Ureter (tissue), 1 donor: ENCODE measurements at places on chromosomes 1 and 21. TPM values are rescaled to one million over a fixed set of nuclear protein-coding genes. Genes with fewer than 3 reads are reported as not detected.

The COL18A1 gene
- 90.4 TPM for total RNA-seq

The FCMR gene
- 17.1 TPM for total RNA-seq

The OR10K2 gene
- not detected for total RNA-seq

The ZNF281 gene
- total RNA-seq, result 10.8 TPM

The C1orf87 gene
- not detected for total RNA-seq

The CSF1 gene
- total RNA-seq, result 26.1 TPM

The BSND gene
- total RNA-seq, result not detected

The BEST4 gene
- 0.36 TPM for total RNA-seq

The RAB42 gene
- total RNA-seq, result 1.9 TPM

The UBIAD1 gene
- 20.3 TPM for total RNA-seq

The ANGPTL3 gene
- not detected for total RNA-seq

DNA sequence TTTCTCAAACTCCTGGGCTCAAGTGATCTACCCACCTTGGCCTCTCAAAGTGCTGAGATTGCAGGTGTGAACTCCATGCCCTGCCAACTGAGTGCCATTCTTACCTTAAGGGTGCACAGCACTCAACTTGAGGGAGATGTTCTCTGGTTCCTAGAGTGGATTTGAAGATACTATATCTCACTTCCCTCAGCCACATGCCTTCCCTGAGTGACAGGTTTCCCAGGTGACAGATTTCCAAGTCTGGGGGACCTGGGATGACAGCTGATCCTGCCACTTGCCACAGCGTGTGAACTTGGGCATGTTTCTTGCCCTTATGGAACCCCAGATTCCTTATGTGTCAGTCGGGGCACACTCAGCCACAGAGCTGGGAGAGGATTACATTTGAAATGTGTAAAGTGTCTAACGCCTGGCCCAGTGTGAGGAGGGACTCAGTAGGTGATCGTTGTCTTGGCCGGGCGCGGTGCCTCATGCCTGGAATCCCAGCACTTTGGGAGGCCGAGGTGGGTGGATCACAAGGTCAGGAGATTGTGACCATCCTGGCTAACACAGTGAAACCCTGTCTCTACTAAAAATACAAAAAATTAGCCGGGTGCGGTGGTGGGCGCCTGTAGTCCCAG, 29.6 kb upstream of the BTG2 start:
- peak; percentile 43 for DNase-seq

DNA sequence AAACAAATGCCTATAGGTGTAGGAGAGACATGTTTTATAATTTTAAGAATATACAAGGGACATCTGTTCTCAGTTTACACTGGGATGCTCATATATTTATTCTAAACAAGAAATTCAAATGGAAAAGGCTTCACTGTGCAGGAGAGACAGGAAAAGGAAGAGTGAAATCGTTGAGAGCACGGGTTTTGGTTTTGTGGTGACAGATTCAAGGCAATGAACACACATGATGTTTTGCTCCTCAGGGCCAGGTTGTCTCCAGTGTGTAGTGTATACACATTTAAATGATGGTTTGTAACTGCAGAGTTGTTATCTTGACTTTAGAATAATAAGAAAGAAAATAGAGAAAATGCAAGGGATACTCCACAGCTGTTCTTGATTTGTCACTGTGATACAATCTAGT, 73.7 kb downstream of the S1PR1 start:
- DNase-seq, result no peak

DNA sequence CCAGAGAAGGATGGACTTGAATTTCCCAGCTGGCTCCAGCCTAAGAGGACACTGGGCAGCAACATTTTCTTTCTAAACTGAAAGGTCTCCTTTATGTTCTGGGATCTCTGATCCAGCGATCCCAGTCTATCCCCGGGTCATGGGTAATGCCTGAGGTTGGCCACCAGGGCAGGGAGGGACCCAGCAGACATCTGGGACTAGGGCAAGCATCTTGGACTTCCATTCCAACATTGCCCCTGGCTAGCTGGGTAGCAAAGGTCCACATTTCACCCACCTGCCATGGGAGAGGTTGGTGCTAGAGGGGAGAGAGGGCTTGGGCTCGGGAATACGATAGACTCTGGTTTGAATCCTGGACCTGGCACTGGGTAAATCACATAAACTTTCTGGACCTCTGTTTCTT, 84.6 kb downstream of the LRRN2 start:
- DNase-seq, result no peak

GRCh38 chr1:198969981-198970380, 331.1 kb downstream of the PTPRC start:
- no peak for DNase-seq

DNA sequence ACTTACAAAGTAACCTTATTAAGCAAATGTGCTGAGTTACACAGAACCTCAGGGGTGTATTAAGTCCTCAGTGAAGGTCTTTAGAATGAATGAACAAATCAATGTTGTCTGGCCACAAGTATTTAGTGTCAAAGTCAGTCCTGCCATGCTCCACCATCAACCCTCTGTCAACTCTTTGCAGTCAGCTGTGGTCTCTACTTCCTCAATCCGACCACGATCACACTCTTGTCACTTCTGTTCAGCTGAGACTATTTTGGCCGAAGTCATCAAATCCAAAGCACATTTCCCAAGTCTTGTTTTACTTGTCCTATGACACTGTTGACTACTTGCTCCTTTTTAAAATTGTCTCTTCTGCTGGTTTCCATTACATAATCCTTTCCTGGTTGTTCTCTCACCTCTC, 173.5 kb downstream of the ST6GALNAC5 start:
- no peak for DNase-seq

DNA sequence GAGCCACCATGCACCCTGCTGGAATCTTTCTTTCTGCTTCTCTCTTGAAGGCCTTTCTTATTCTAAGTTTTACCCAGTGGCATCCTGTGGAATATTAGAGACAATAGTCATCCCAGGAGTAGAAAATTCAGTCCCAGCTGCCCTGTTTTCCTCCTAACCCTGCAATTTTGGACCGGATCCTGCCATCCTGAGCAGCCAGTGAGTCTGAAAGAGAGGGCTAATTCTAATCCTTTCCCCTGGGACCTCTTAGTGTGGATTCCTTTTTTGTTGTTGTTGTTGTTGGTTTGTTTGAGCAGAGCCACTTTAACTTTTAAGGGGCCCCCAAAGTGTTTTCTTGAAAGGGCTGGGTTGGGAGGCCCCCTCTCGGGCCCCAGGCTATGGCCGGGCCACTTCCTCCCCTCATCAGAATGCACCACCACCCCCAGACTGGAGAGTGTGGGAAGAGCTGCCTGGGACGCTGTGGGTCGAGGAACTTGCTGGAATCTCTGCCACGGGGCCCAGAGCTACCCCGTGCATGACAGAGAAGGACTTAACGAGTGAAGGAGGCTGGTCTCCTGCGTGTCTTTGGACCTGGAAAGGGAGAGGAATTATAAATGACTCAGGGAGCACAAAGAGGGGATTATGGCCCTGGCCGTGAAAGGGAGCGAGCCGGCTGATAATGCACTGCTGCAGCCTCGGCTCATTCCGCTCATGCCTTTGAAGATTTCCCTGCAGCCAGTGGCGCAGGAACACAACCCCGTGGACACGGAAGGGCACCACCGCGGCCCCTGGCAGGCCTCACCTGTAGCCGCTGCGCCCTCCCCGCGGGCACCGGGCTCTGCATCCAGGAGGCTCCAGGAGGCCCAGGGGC, 81.0 kb upstream of the AKT3 start:
- DNase-seq, result no peak

- no peak for DNase-seq
Observed at GRCh38 chr1:229645324-229645993, 19.4 kb downstream of the URB2 start.

GRCh38 chr1:112006416-112007025, 17.1 kb upstream of the KCND3 start:
- DNase-seq, result no peak

DNA sequence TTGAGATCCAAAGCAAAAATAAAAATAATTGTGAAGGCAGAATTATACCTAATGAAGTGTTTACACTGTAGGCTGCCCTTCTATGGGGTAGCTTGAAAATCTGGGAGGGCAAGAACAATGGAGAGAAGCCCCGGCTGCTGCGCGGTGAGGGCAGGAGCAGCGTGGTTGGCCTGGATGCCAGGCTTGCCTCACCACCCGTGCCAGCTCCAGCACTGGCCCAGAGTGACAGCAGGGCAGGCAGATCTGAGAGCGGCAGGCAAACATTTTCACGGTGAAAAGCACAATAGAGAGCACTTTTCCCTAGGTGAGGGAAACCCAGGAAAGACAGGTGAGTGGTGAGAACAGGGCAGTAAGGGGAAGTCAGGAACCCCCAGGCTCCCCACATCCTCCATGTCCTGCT, 1.4 kb downstream of the PROK1 start:
- no peak for DNase-seq

DNA sequence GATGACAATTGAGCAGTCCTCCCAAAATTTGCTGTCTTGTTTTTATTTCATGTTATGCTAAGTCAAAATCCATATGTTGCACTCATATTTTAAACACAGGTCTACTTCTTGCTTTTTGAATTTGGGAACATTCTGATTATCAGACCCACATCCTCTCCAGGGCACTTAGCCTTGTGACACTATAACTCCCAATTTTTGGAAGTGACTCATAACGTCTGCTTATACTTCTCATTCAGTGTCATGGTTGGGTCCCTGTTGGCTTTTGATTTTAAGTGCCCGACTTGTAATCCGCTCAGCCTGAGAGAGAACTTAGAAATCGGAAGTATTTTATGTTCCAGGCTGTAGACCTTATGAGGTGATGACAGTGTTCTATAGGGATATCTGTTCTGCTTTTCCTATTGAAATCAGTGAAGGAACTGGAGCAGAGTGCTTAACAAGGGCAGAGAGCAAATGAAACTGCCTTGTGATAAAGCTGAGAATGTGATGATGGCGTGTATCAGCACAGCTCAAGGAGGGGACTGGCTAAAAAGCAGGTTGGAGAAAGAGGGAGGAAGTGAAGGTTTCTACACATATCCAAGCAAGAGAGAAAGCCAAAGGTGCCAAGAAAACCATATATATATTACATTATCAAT, 136.0 kb downstream of the HLX start:
- DNase-seq, result no peak

DNA sequence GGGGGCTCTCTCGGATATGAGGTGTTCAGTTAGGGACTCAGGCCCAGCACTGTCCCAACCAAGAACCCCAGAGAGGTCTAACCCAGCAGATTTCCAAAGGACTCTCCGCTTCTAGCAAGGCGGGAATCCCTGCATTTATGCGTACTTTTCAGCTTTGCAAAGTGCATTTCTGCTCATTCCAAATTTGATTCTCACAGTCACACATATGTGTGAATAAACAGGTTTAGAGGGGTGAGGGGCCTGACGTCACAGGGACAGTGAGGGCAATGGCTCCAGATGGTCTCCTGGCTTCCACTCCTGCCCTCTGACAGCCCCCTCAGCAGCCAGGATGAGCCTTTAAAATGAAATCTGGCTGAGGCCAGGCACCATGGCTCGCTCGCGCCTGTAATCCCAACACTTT, 921 bp upstream of the ECE1 start:
- DNase-seq, result no peak

GRCh38 chr21:45363921-45364467, 41.0 kb upstream of the COL18A1 start:
- peak; percentile 84 for DNase-seq

- no peak for DNase-seq
Observed at GRCh38 chr1:40244138-40244744, 3.5 kb upstream of the TMCO2 start.

DNA sequence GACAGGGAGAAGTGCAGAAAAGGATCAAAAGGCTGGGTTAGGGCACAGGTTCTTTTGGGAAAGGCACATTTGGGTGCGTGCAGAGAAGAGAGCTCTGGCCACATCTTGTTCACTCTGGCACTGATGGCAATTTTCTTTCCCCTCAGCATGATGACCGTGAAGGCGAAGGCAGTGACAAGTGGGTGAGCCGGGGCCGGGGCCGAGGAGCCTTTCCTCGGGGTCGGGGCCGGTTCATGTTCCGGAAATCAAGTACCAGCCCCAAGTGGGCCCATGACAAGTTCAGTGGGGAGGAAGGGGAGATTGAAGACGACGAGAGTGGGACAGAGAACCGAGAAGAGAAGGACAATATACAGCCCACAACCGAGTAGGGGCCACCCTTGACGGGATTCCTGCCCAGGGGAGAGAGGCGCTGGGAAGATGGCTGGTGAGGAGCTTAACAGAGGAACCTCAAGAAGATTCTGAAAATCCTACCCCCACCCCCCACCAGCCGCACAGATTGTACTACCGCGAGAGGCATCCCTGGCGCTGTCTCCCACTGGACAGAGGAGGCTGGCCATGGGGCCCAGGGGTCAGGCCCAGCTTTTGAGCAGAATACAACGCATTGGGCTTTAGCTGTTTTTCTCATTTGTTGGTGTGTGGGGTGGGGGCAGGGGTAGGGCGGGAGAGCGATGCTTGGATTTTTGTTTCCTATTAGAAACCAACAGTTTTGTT, 2.4 kb upstream of the SH3D21 start:
- no peak for DNase-seq
